Fibroblast of villous mesenchyme (primary cell): ENCODE measurements at places on chromosomes 7 and 10. TPM values are rescaled to one million over a fixed set of nuclear protein-coding genes. Genes with fewer than 3 reads are reported as not detected.

DNA sequence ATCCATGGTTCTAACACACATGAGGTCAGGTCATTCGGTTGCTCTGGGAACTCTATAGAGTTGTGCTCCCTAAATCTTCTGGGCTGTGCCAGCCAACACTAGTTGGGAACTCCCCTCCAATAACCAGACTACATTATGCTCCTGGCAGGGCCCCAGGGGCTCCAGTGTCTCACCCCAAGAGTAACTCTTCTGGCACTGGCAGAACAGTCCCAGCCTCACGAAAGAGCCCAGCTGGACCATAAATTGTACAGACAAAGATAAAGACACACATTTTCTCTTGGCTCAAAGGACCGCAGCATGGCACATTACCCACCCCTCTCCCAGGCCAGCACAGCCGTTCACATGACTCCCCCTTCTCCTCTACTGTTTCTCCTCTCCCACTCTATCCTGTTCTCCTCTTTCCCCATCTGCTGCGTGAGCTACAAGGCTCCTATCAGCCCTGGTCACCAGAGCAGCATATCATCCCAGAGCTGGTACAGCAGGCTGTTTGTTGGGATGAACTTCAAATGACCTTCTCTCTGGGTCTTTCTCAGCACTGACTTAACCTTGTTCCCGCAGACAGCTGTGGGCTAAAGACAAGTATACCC, 230.6 kb downstream of the PLXNA4 start:
- DNase-seq, result no peak

The SPDYE11 gene
- total RNA-seq, result not detected in 2 replicates

GRCh38 chr7:151514461-151515275, 5.0 kb downstream of the RHEB start:
- DNase-seq, result no peak

- no peak for DNase-seq
Observed at GRCh38 chr10:131803860-131804425, 96.9 kb upstream of the PPP2R2D start.

GRCh38 chr10:821322-821721, 110.2 kb downstream of the LARP4B start:
- DNase-seq, result peak; percentile 26

The NUTM2A gene
- under 0.01 and 0.43 TPM in 2 replicates for total RNA-seq

The MMRN2 gene
- total RNA-seq, result 0.86 and 2.3 TPM in 2 replicates

The TMEM184A gene
- total RNA-seq, result 0.64 and 0.86 TPM in 2 replicates

The DNMBP gene
- total RNA-seq, result 27.6 and 31.2 TPM in 2 replicates
